ENCODE measurements at places on chromosomes 11 and 22.

GRCh38 chr22:26642465-26643417, 14.6 kb upstream of the MIAT start:
- DNase-seq, result no peak

DNA sequence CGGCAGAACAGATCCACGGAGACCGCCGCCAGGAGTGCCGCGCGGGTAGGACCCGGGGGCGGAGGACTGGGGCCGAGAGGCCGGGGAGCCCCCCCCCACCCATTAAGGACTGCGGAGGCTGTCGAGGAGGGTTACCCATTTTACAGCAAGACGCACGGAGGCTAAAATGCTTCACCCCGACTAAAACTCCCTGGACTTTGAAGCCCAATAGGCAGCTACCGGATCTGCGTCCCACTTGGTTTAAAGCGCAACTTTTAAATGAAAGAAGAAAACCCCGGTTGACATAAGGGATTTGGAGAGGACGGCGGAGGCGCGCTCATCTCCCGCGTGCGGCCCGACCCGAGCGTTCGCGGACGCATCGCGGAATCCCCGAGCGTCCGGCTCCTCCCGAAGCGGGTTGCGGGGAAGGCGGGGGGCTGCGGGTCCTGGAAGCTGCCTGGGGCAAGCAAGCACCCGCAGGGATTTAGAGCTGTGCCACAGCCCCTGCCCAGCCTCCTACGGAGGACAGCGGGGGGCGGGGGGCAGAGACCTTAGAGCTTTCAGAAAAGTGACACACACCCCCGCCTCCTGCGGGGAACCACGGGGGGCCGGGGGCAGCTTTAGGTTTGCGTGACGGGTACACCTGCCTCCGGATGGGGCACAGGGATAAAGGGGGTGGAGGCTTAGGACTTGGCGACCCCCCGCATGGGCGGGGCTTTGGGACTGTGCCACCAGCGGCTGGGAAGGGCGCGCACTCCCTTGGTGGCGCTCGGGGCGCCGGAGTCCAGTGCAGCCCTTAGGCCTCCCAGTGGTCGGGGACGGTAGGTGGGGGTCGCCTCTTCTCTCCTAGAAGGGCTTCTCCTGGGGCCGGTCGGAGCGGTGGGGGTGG, 760 bp upstream of the CELSR1 start:
- DNase-seq, result no peak

- DNase-seq, result no peak
Observed at GRCh38 chr11:90532125-90532524, 309.3 kb upstream of the CHORDC1 start.

DNA sequence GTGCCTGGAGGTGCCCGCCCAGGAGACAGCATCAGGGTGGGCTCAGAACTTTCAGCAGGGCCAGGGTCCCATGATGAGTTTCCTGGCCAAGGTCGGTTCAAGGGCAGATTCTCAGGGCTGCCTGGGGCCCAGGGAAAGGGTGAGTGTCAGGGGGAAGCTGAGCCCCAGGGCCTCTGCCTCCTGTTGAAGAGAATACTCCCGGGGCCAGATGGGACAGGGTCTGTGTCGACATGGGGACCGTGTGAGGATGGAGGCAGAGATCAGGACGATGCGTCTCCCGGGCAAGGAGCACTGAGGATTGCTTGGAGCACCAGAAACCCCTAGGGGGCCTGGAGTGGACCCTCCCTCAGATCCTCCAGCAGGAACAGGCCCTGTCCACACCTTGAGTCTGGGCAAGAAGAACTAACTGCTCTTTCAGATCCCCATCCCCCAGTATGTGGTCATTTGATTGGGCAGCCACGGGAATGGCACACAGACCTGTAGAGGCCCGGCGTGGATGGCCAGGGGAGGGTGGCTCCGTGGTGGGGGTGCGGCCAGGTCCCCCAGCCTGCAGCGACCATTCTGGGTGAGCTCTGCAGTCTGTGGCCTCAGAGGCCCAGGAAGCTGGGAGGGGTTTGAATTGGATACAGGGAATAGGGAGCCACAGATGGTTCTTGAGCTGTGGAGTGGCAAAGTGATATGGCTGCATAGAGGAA, 1078.7 kb downstream of the BRD1 start:
- DNase-seq, result no peak

- no peak for DNase-seq
Observed at GRCh38 chr22:36486619-36487384, 5.4 kb upstream of the TXN2 start.

GRCh38 chr11:129864811-129865210, 30.6 kb downstream of the NFRKB start:
- no peak for DNase-seq

DNA sequence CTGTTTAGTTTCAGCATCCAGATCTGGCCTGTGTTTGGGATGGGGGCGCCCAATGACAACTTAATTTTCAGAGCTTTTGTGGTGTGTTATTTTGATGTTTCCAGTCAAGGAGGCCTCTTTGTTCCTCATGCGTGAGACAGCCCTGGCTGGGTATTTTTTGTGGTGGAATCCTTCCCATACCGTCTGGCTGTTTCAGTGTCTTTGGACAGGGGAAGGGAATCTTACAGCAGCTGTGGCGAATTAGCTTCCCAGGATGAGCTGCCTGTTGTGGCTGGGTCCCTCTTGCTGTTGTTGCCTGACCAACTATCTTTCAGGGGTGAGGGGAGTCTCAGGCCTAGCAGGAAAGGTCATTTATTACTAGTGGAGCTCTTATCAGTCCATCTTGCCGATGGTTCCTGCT, 138.8 kb downstream of the ARHGAP20 start:
- DNase-seq, result no peak

DNA sequence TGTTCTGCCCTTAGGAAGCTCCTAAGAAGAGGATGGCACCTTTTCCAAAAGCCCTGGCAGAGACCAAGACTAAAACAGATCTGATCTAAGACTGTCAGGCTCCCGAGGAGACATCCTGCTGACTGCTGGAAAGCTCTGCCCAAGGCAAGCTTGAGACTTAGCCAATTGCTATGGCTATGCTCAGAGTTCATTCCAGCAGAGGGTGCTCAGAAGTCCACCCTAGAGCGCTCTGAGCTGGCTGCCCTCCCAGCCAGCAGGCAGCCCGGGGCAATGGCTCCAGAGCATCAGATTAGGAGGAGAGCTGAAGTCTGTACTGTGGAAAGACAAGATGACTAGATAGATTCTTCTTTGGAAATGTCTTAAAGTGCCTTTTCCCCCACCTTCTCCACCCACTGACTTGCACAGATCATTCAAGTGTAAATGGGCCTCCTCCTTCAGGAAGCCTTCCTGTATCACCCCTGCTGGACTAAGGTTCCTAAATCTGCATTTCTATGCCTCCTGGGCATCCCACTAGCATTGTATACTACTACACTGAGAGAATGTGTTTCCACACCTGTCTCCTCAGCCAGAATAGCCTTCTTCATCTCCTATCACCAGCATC, 23.4 kb downstream of the LRRC55 start:
- no peak for DNase-seq

GRCh38 chr11:20059587-20060021, 100.7 kb downstream of the DBX1 start:
- DNase-seq, result no peak

GRCh38 chr22:45381348-45381747, 32.1 kb downstream of the SMC1B start:
- no peak for DNase-seq

GRCh38 chr11:128629516-128630106, 42.3 kb upstream of the ETS1 start:
- no peak for DNase-seq

DNA sequence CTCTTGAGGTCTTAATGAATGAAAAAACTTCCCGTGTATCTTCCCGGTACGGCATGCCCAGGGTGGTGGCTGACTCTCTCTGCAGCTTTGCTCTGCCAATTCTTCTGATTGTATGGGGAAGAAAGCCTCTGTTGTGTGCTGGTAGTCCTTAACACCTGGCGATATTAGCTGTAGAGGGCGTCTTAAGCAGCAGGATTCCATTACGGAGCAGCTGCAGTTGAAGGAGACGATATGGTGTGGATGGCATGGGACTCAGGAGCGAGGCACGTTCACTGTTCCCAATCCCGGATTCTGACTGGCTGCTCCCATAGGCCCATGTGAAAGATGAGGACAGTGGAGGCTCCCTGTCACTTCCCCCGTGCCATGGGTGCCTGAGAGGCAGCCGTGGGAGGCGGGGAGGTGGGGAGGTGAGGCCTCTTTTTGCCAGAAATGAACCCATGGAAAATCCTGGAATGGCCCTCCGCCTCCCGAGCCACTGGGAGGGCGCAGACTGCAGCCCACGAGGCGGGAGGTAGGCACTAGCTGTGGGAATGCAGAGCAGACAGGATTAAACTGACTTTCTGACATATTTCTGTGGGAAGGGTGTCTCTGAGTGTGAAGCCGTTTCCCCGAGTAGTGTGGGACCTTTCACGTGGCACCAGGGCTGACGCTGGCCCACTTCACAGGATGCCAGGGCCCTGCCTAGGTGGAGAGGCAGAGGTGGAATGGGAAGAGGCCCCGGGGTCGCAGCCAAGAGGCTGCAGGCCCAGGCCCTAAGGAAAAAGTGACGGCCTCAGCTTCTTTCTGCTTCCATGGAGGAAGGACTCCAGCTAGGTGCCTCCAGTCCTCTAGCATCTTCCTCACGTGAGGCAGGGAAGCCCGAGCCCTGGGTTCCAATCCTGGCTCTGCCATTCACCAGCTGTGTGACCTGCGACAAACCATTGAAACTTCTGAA, 121.4 kb upstream of the CD82 start:
- no peak for DNase-seq

DNA sequence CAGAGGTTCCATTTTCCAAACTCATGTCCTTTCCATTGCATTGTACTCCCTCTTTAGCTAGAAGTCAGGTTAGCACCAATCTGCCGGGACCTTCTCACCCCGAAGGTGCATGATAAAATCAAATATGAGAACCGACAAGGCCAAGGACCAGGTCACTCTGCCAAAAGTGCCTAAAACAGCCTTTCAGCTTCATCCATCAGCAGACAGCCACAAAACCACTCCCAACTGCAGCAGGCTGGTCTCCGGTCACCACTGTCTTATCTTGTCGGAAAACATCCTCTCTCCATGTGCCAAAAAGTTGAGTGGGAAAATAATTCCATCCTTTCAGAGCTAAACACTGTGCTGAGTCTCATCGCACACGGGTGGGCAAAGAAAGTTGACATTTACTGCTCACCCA, 1.4 kb downstream of the PI4KA start:
- DNase-seq, result no peak
